DMS53 (cell line): ENCODE measurements at places on chromosomes 2 and 18.

DNA sequence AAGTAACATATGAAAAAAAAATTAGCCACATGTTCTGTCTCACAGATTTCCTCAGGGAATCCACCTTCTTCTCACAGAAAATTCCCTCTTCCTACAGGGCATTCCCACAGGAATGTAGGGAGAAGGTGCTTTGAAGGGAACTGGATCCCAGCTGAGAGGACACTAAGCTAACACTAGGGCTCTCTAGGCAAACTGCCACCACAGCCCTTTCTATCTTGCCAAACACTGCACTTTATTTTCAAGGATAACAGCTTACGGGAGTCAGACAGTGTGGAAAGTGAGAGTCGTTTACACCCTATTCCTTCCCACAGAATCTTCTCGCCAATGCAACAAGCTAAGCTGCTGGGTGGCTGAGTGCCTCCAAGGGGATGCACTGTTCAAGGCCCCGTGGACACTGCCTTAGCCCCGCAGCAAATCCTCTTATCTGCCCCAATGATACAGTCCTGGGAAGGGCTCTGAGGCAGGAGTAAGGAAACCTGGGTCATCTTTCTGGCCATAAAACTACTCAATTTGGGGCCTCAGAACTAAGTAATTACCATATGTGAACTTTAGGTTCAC is 76.9 kb downstream of the CCDC93 start:
- no peak for DNase-seq

DNA sequence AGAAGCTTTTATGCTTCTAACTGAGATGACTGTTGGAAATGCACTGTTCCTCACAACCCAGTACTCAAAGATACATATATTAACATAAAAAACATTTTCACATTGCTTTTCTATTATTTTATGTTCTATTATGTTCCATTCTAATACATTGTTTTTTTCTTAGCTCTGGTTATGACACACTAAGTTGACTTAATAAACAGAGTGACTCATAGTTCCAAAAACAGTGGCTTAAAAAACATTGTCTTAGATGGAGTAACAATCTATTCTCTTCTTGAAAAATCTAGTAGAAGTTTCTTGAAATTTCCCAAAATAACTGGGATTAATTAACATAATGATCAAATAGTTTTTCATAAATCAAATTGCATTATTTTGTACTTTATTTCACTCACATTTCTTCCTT is 328.2 kb upstream of the LRATD1 start:
- DNase-seq: peak; percentile 12

DNA sequence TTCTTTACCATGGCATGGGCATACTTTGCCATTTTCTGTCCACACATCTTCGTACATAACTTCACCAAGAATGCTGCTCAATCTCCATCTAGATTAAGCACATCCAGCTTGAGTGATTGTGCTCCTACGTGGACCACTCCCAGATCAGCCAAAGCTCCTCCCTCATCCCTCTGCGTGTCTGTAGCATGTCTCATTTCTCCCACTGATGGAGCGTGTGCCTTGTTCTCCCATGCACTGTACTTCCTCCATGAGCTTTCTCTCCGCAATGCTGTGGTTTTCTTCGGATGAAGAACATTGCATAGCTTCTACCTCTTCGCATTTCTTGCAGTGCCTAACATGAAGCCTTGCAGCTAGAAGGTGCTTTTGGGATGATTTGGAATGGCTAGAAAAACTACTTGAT is 13.5 kb downstream of the CCL20 start:
- DNase-seq: no peak

DNA sequence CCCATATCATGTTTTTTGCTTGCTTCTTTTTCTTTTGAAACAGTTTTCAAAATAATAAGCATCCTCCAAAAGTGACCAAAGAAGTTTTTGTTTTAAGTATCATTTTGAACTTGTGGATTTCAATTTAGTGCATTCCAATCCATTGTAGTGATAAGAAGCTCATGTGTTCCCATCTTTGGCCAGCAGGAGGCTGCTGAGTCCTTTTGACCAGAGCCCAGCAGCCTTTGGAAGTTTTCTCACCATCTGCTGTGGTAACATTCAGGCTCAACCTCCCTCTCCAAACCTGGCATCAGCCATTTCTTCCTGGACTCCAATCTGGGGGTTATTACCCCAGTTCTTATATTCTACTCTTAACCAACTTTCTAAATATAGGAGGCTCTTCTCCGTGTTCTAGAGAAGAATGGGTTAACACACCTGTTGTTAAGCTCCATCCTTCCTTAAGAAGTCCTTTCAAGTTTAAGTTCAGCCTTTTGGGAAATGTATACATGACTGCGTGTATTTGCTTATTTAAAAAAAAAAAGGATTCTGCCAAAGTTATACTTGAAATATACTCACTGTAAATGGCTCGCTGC is 39.0 kb upstream of the MAL start:
- DNase-seq: peak; percentile 89

DNA sequence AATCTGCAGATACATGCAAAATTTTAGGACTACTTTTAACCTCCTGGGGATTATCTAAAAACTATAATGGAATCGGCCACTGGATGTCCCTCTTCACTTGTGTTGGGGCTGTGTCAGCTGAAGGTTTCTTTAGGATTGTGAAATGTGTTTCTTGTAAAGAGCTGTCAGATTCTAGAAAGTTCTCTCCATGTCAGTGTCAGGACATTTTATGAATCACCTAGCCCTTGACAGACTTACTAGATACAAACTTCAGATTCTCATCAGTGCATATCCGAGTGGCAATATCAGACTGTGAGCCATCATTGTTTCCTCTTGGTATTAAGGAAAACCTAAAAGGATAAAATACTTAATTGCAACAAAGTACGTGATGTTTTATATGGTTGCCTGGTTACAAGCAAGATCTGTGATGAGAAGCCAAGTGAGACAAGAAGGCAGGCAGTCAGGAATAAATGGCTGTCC is 107.3 kb downstream of the CPS1 start:
- peak; percentile 49 for DNase-seq

GRCh38 chr18:49071317-49071716 is 120.6 kb upstream of the SMAD7 start:
- no peak for DNase-seq

DNA sequence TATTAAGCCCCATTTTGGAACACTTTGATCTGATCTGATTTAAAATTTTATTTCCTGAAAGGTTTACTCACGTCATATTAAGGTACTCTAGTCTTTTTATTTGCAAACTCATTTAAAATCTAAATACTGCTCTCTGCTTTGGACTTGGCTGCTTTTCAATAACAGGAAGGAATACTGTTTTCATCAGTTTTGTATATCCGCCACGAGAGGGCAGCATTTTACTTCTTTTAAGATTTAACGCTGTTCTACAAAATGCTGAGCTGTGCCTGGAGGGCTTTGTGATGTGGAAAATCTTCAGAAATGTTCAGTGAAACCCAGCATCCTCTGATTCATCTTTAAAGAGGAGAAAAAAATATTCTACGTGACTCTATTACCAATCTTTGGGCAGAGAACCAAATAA is 37.5 kb upstream of the SLC38A11 start:
- peak; percentile 93 for DNase-seq

GRCh38 chr18:23387265-23387664 is 65.8 kb upstream of the RIOK3 start:
- DNase-seq: peak; percentile 2

DNA sequence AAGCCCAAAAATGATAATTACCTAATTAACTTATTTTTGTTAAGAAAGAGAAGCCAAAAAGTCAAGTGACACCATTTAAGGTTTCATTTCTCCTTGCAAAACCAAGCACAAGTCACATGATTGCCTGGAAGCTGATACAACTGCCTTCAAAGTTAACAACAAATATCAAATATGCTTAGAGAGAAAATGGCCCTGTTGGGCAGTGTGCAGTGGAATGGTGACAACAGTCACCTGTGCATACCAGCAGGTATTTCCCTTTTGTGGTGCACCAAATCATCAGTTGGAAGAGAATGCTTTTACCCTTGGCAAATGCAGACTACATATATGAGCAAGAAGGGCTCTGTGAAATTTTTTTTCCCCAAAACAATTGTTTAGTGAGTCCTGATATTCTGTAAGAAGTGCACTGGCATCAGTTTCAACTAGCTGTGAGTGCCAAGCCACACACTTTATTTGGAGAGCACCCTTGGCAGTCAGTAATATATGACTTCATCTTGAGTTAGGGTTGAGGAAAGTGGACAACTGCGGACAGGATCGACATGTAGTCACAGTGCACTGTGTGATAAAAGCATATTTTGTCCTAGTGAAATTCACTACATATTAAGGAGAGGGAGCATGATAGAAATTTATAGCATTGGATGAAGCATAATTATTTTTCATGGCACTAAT is 74.9 kb upstream of the DOCK10 start:
- DNase-seq: no peak

DNA sequence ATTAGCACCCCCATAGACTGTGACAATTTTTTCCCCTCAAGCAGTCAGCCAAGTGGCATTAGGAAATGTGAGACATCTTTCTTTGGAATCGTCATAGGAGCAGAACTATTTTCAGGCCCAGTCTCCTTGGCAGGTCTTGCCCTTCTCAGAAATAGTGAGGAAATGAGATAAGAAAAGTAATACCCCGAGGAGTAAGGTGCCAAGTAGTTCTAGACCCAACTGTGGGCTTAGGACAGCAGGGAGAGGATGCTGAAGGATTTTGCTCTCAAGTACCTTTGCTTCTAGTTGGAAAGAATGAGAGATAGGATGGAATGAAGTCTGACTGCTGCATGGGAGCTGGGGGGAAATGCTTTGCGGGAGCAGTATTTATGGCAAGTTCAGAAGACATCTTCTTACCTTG is 31.8 kb downstream of the PRKCE start:
- no peak for DNase-seq

DNA sequence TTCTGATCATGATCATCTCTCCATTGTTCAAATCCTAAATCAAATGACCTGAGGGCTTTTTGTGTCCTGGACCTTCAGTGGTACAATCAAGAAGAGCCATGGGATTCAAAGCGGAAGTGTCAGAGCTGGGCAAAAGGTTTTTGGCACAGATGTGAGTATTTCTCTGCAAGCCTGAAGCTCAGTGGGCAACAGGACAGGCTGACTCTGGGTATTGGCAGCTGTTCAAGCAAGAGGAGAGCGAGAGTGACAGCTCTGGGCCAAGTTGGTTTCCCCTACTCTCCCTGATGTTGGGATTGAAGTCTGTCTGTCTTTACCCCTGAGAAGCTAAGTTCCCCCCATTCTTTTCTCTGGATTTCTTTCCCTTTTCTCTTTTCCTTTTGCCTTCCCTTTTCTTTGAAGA is 33.3 kb downstream of the DSEL start:
- DNase-seq: no peak

DNA sequence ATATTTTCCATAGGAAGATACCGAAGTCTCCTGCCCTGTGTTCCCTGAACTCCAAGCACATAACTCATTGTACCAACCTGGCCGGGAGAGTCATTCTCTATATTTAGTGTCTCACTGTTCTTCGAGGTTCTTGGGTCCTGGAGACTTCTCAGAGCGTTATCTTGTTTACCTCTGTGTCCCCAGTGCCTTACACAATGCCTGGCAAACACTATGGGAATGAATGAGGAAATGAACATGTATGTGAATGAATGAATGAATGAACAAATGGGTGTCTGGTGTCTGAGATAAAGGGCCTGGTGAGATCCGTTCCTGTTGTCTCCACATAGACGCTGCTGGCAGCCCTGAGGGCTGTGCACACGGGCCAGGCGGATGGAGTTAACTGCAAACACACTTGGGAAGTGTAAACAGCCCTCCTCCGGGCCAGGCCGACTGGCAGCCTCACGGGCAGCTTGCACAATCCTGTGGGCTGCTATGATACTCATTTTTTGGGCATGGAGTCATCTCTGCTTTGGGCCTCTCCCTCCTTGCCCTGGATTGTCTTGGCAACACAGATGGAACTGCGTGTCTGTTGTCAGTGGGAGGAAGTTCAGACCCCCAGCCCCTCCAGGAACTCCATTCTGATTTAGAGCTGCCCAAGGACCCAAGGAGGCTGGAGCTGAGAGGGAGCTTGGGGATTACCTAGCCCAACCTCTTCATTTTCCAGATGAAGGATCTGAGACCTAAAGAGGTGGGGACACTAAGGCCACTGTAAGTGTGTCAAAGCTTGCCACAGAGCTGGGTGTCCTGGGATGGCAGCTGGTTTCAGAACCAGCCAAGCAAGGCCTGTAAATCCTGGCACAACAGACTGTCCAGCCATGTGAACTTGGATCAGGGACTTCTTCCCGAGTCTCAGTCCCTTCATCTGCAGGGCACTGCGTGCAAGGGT is 124.4 kb downstream of the INHBB start:
- peak; percentile 94 for DNase-seq

GRCh38 chr18:28193177-28193778 is 16.3 kb upstream of the CDH2 start:
- peak; percentile 40 for DNase-seq

DNA sequence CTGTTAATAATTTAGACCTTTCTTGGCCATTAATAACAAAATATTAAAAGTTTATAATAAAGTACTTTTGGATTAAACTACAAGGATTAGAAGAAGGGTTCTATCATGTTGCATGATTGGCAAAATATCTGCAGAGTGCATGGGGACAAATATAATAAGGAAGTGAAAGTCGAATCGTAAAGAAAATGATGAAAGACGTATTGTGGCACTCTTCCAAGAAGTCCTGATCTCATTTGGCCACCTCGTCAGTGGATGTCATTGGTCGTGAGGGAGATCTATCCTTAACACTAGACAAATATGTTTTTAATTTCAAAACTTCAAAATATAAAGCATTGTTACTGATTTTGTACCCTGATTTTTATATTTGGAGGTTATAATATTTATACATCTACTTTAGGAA is 197.7 kb upstream of the STON1 start:
- no peak for DNase-seq

GRCh38 chr2:57080035-57080434 is 896.2 kb downstream of the CCDC85A start:
- peak; percentile 51 for DNase-seq

DNA sequence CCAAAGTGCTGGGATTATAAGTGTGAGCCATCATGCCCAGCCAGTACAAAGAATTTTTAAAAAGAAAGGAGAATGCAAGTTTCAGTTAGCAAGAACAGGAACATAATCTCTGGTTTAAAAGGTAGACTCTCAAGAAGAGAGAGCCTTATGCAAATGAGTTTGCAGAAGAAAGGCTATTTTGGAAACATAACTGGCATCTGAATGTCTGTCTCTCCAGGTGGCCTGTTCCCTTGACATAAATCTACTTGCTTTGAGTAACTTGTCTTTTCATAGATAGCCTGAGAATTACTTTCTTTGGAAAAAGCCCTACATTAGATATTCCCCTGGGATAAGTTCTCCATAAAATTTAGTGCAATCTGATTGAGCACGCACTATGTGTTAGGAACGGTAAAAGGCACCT is 109.6 kb downstream of the ICOS start:
- no peak for DNase-seq

DNA sequence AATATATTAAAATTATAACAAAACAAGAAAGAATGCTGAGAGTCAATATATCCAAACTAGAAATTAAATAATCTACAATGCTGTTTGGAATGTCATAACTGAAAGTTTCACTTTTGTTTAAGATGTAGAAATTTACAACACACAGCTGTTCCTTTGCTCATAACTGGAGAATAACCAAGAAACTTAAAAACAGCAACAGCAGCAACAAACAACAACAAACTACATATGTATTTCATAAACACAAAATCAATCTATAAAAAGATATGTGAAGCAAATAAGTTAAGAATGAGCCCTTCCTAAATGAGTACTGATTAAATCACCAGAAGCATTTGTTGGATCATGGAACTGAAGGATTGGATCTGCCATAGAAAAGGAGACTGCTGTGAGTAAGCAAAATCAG is 456.5 kb upstream of the ZNF804A start:
- no peak for DNase-seq

- peak; percentile 75 for DNase-seq
These were observed 300.1 kb downstream of the NOL4 start for GRCh38 chr18:33924576-33924975.

- no peak for DNase-seq
These were observed 34.1 kb downstream of the BCL11A start for GRCh38 chr2:60519231-60519863.

- DNase-seq: peak; percentile 55
These were observed 112.5 kb downstream of the AP1S3 start for GRCh38 chr2:223724861-223725260.
